Left cardiac atrium (tissue), 4 donors: ENCODE measurements at places on chromosomes 2 and 18. TPM values are rescaled to one million over a fixed set of nuclear protein-coding genes. Genes with fewer than 3 reads are reported as not detected.

Gene BOLL
- not detected for total RNA-seq

GRCh38 chr2:240719676-240720545, 28.2 kb downstream of the AQP12A start:
- DNase-seq, result no peak

GRCh38 chr2:160575368-160575767, 81.8 kb upstream of the RBMS1 start:
- no peak for DNase-seq

GRCh38 chr2:189231719-189232323, 52.3 kb upstream of the COL5A2 start:
- DNase-seq, result no peak
